Hematopoietic multipotent progenitor cell (in vitro differentiated cells): ENCODE measurements at places on chromosomes 7 and 10.

- DNase-seq: no peak
These were observed 1.5 kb upstream of the TRAPPC14 start for GRCh38 chr7:100160067-100160466.

- DNase-seq: peak; percentile 33
These were observed at the start of gene C1QL3 for GRCh38 chr10:16521311-16522016. Gene C1QL3, minus strand, starts transcription at chr10:16521879. Its CDS starts 814 bp downstream, at chr10:16521065.

- DNase-seq: peak; percentile 33
These were observed 2.6 kb downstream of the ST7 start for GRCh38 chr7:116955801-116956476.

- DNase-seq: no peak
These were observed 24.9 kb upstream of the UTF1 start for GRCh38 chr10:133205146-133205545.

GRCh38 chr7:117949232-117949631, 76.0 kb upstream of the CTTNBP2 start:
- no peak for DNase-seq

GRCh38 chr10:129335942-129336341, 131.1 kb upstream of the MGMT start:
- DNase-seq: no peak

- no peak for DNase-seq
These were observed 54.6 kb upstream of the ABCB4 start for GRCh38 chr7:87530126-87530525.
